ENCODE measurements at places on chromosomes 11 and 22.

DNA sequence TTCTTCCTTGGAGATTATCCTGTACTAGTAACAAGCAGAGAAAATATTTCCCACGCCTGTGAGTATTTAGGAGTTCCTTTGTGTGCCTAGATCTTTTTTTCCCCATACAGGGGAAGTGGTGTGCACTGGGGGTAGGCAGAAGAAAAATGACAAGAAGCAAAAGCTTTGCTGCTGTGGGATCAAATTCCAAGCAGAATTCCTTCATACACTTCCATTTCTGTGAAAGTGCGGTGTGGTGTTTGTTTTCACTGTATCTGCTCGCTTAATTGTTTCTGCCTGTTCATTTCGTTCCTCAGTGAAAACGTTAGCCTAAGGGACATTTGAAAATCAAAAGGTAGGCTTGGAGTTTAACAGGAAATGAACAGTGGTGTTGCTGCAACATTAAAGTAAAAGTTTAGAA, 47.9 kb downstream of the BLID start:
- no peak overlapping the region for H3K27ac ChIP-seq
- H3K4me1 ChIP-seq = no peaks in the 10 kb centered on the region
- no peak for DNase-seq
- H3K36me3 ChIP-seq = no peaks in the 10 kb centered on the region

DNA sequence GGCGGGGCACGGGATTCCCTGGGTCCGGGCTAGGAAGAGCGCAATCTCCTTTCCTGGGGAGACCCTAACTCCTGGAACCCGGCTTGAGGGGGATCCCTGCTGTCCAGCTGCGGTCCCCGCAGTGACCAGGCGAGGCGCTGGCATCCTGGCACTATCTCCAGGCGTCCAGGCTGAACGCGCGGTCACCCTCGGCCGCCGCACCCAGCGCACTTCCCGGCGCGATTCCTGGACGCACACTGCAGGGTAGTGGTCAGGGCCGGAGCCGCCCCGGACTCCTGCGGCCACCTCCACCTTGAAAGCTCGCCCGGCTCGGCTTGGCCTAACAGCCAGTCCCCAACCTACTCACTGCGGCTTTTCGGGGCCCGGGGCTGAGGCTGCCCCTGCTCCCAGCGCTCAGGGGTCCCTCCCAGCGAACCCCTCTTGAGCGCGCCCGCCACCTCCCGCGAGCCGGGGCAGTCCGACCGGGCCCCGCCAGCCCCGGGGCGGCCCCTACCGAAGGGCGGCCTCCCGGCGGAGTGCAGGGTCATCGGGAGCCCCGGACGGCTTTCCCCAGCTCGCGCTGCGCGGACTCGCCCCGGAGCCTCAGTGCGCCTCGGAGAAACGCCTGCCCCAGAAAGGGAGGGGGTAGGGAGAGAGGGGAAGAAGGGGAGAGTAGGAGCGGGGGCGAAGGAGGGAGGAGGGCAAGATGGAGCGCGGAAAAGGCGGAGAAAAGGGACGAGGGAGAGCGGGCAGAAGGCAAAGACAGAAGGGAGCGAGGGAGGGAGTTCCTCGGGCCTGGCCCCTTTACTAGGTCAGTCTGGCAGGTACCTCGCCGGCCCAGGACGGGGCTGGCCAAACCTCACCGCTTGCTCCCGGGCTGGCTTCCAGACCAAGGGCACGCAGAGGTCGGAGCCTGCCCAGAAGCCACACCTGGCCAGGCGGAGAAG, 1.0 kb downstream of the POU2AF3 start:
- H3K4me3 ChIP-seq = peak overlapping the region; percentile 44
- H3K4me1 ChIP-seq = peaks cover 4% of the 10 kb centered on the region
- peaks cover 49% of the 10 kb centered on the region for H3K27me3 ChIP-seq
- no peaks in the 10 kb centered on the region for H3K36me3 ChIP-seq

DNA sequence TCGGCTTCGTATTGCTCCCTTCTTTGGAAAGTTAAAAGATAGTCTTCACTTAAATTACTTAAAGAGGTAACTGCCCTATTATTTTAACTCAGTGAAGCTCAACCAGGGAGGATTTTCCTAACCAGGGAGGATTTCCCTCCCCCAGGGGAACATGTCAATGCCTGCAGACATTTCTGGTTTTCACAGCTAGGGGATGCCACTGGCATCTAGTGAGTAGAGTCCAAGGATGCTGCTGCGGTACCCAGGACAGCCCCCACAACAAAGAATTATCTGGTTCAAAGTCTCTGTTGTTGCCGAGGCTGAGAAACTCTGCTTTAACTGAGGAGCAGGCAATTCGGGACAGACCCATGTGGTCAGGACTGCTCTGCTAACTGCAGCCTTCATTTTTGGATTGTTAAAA, 82.2 kb downstream of the DEPDC5 start:
- no peak overlapping the region for H3K27ac ChIP-seq
- DNase-seq = no peak
- H3K27me3 ChIP-seq = no peaks in the 10 kb centered on the region
- H3K4me3 ChIP-seq = no peak overlapping the region
- H3K36me3 ChIP-seq = peaks cover 34% of the 10 kb centered on the region

- H3K27ac ChIP-seq = no peak overlapping the region
- no peak overlapping the region for H3K4me3 ChIP-seq
- H3K4me1 ChIP-seq = no peaks in the 10 kb centered on the region
- H3K36me3 ChIP-seq = no peaks in the 10 kb centered on the region
- no peak for DNase-seq
Measured at GRCh38 chr11:21543901-21544300, 649.0 kb upstream of the ANO5 start.

GRCh38 chr11:46693597-46694012, 6.8 kb downstream of the ARHGAP1 start:
- H3K4me3 ChIP-seq = no peak overlapping the region
- no peaks in the 10 kb centered on the region for H3K27me3 ChIP-seq
- DNase-seq = no peak
- H3K4me1 ChIP-seq = peaks cover 11% of the 10 kb centered on the region
- H3K27ac ChIP-seq = no peak overlapping the region

DNA sequence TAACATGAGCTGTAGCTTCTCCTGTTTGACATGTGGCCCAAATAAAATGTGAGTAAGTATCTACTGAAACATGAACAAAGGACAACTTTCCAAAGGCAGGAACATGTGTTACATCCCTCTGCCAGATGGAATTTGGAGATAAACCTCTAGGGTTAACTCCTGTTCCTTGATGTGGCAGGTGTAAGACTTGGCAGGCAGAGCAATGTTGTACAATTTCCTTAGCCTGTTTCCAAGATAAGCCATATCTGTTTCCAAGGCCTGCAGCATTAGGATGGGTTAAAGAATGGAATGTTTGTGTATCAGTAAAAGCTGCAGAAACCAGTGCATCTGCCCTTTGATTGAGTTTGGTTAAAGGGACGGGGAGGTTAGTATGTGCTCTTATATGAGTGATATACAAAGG, 8.8 kb upstream of the DNAJB13 start:
- H3K4me1 ChIP-seq = no peaks in the 10 kb centered on the region
- no peak for DNase-seq
- H3K27ac ChIP-seq = no peak overlapping the region

- H3K36me3 ChIP-seq = no peaks in the 10 kb centered on the region
- H3K4me3 ChIP-seq = no peak overlapping the region
- DNase-seq = no peak
- H3K4me1 ChIP-seq = no peaks in the 10 kb centered on the region
Measured at GRCh38 chr11:106503901-106504300, 426.4 kb downstream of the AASDHPPT start.

GRCh38 chr11:12195768-12196167, 85.4 kb downstream of the MICAL2 start:
- peaks cover 70% of the 10 kb centered on the region for H3K4me1 ChIP-seq
- no peaks in the 10 kb centered on the region for H3K27me3 ChIP-seq
- peak overlapping the region; percentile 94 for H3K4me3 ChIP-seq
- peak; percentile 90 for DNase-seq

DNA sequence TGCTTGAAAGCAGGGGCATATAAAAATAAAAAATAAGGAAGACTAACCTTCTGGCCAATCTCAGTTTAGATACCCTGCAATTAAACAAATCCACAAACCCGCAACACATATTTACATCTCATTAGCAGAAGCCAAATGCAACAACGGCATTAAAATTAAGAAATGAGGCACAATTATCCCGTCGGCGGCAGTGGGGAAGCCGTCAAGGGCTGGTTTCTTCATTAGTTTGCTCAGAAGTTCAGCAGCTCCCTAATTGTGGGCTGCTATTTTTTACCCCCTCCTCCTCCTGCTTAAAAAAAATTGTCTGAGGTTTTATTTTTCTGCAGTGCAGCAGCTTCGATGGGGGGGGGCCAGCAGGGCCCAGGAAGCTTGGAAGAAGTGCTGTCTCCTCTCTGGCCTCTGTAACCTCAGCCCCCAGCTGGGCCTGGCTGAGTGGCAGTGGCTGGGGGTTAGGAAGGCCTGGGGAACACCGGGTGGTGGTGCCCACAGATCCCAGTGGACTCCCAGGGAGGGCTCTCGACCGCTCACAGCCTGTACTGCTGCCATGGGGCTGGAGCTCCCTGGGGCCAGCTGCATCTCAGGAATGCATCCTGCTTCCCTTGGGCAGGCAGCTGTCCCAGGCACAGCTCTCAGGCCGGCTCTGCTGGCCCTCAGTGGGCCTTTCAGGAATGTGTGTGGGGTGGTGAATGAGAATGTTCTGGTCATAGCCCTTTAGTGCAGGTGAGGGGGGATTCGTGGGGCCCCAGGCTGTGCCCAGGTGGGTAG, 148.7 kb upstream of the B3GAT1 start:
- no peaks in the 10 kb centered on the region for H3K36me3 ChIP-seq
- H3K4me3 ChIP-seq = no peak overlapping the region
- no peak for DNase-seq
- no peaks in the 10 kb centered on the region for H3K4me1 ChIP-seq
- no peak overlapping the region for H3K27ac ChIP-seq
- peaks cover 2% of the 10 kb centered on the region for H3K27me3 ChIP-seq

- no peaks in the 10 kb centered on the region for H3K27me3 ChIP-seq
- no peak overlapping the region for H3K27ac ChIP-seq
- DNase-seq = no peak
- H3K36me3 ChIP-seq = no peaks in the 10 kb centered on the region
Measured at GRCh38 chr11:94597896-94598295, 30.7 kb downstream of the PIWIL4 start.

DNA sequence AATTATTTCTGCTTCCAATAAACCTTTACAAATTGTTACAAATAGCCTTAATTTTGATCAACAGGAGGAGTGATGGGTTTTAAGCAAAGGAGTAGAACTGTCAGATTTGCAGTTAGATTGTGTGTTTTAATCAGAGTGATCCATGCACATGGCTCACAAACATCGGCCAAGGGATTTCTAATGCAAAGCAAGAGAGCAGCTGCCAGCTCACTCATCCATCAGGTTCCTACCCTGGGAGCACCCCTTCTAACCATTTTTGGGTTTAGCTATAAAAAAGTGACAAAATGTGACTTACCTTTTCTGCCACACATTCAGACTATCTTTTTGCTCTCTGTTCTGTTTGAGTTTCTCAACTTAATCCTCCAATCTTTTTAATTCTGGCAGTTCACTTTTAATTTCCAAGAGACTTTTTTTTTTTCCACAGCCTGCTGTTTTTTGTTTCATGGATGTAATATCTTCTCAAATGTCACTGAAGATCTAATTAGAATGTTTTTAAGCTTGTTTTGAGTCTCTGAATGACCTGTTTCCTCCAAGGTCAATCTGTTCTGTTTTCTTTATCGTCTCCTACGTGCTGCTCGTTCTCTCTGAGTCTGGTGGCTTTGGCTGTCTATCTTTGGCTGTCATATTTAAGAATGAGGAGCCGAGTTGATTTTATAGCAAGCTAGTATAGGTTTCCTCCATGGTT, 6.0 kb downstream of the IZUMO1R start:
- H3K36me3 ChIP-seq = no peaks in the 10 kb centered on the region
- H3K27ac ChIP-seq = no peak overlapping the region
- H3K27me3 ChIP-seq = no peaks in the 10 kb centered on the region
- H3K4me1 ChIP-seq = no peaks in the 10 kb centered on the region

DNA sequence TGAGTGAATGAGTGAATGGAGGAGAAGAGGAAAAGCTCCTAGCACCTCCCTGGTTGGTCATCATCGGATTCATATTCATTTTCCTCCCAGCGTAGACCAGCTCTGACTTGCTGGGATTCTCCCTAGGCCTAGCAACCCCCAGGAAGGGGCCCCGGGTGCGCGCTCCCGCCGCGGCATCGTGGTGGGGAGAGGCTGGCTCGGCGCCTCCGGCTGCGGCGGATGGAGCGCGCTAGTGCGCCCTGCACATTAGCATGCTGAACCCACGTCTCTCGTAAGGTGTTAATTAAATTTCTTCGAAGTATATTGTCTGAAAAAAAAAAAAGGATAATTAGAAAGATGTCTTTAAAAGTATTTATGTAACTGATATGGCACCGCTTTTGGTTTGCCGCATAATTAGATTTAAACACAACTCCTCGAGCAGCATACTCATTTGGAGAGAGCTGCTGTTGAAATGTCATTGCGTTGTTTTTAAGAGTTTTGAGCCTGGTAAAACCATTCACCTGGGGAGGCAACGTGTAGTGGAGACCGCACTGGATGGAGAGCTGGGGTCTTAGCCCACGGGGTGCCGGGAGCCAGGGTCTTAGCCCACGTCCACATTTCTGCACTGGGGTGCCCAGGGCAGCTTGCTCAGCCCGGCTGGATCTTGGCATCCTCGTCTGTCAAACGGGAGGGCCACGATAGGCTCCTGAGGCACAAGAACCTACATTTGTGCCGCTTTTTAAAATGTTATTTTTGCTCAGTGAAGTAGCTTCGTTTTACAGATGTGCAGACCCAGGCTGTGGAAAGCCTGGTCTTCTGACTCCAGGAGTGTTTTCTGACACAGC, 21.8 kb downstream of the MPPED1 start:
- H3K4me1 ChIP-seq = no peaks in the 10 kb centered on the region
- H3K4me3 ChIP-seq = no peak overlapping the region
- no peak for DNase-seq

GRCh38 chr22:36546092-36546804, 17.3 kb upstream of the EIF3D start:
- H3K27me3 ChIP-seq = peaks cover 5% of the 10 kb centered on the region
- H3K36me3 ChIP-seq = no peaks in the 10 kb centered on the region

- no peak overlapping the region for H3K4me3 ChIP-seq
- no peak for DNase-seq
- no peak overlapping the region for H3K27ac ChIP-seq
- H3K4me1 ChIP-seq = peaks cover 30% of the 10 kb centered on the region
- no peaks in the 10 kb centered on the region for H3K27me3 ChIP-seq
- peaks cover 95% of the 10 kb centered on the region for H3K36me3 ChIP-seq
Measured at GRCh38 chr11:35211952-35212351, 73.0 kb downstream of the CD44 start.

- H3K27ac ChIP-seq = peak overlapping the region; percentile 73
- DNase-seq = no peak
- peaks cover 36% of the 10 kb centered on the region for H3K4me1 ChIP-seq
- no peaks in the 10 kb centered on the region for H3K27me3 ChIP-seq
- H3K36me3 ChIP-seq = peaks cover 59% of the 10 kb centered on the region
- H3K4me3 ChIP-seq = no peak overlapping the region
Measured at GRCh38 chr11:67490727-67491065, 7.9 kb downstream of the AIP start.

All from activated CD4-positive, alpha-beta T cell treated with anti-CD3 and anti-CD28 coated beads, Interleukin-2, amount 10 ng/mL, durations not matched to agents 24 days and 14 days (primary cell).